ENCODE measurements at places on chromosomes 16 and 17.

DNA sequence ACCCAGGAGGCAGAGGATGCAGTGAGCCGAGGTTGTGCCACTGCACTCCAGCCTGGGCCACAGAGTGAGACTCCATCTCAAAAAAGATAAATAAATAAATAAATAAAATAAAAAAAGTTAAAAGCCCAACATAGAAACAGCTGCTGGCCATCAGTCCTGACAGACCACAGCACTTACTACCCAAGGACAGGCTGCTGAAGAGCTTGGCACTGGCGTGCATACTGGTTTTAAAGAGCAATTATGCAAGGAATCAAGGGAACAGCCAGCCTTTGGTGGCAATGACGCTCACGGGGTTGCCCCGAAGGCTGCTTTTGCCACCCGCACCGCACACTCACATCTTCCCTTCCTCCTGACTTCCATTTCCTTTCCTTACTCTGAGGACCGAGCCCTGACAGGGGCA is 4.2 kb downstream of the PLD6 start:
- DNase-seq = no peak

GRCh38 chr17:43431714-43432523 is 33.1 kb downstream of the ARL4D start:
- DNase-seq = no peak

GRCh38 chr16:81711657-81712319 is 67.3 kb upstream of the PLCG2 start:
- DNase-seq = peak; percentile 95

- peak; percentile 70 for DNase-seq
These were observed 109.5 kb downstream of the CDH11 start for GRCh38 chr16:65012357-65012756.

DNA sequence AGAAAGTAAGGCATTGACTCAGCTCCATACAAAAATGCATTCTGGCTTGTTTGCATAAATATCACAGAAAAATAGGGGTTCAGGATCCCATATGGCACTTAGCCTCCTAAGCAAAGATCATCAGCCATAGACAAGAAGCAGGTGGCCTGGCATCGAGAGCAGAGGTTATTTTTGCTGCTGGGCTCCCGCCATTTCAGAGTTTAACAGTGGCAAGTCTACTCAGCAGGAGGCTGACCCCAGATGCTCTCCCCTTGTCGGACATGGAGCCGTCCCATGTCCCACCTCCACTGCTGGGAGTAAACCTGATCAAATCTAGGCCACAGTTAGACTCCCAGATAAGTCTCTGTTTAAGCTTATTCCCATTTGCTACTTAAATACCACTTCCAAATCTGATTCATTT is 269.1 kb downstream of the FTO start:
- no peak for DNase-seq
